Fibroblast of the aortic adventitia (primary cell): ENCODE measurements at places on chromosomes 7 and 10. TPM values are rescaled to one million over a fixed set of nuclear protein-coding genes. Genes with fewer than 3 reads are reported as not detected.

SYNPO2L gene
- total RNA-seq = not detected in 2 replicates

SPDYE6 gene
- total RNA-seq = not detected in 2 replicates

HSPA14 gene
- 13.7 and 19.7 TPM in 2 replicates for total RNA-seq

GRID2IP gene
- not detected in 2 replicates for total RNA-seq

EEPD1 gene
- total RNA-seq = 5.2 and 5.7 TPM in 2 replicates

CPA4 gene
- total RNA-seq = 7.7 and 29.6 TPM in 2 replicates

MAGI2 gene
- 16.1 and 25.5 TPM in 2 replicates for total RNA-seq

TCAF2 gene
- 1.6 TPM in 2 replicates for total RNA-seq
